HCT116 (cell line): ENCODE measurements at places on chromosomes 4 and X. TPM values are rescaled to one million over a fixed set of nuclear protein-coding genes. Genes with fewer than 3 reads are reported as not detected.

GJB1 gene
- total RNA-seq: not detected

HCFC1 gene
- total RNA-seq: 72.8 TPM

CCSER1 gene
- 6.7 TPM for total RNA-seq

XPNPEP2 gene
- not detected for total RNA-seq

OPN1MW2 gene
- total RNA-seq: not detected

YY2 gene
- total RNA-seq: 2.7 TPM

XKRX gene
- total RNA-seq: 0.47 TPM

LSM6 gene
- total RNA-seq: 57.4 TPM

DCAF4L1 gene
- total RNA-seq: 0.39 TPM

AFM gene
- not detected for total RNA-seq

C4orf46 gene
- 16.3 TPM for total RNA-seq

GRCh38 chr4:137343221-137343620 lies 189.1 kb downstream of the PCDH18 start:
- no peak for DNase-seq

GRCh38 chr4:92968556-92968955 lies 664.8 kb downstream of the GRID2 start:
- no peak for DNase-seq

GRCh38 chr4:26253968-26254367 lies 66.8 kb upstream of the RBPJ start:
- no peak for DNase-seq

DNA sequence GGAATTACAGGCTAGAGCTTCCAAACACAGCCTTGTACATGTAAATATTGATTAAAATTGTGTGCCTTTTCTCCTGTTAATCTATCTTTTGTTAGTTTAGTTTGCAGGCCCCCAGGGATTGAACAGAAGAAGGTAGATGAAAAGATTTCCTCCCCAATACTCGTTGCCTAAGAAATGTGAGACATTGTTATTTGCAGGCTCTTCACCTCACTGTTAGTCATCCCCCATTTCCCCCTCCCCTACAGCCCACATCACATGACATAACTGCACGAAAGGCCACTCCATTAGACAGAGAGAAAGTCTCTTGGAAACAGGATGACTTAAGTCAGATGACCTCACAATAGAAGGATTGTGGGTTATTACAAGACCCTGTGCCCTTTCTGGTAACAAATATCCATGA lies 13.3 kb upstream of the MID1 start:
- DNase-seq: peak; percentile 77

DNA sequence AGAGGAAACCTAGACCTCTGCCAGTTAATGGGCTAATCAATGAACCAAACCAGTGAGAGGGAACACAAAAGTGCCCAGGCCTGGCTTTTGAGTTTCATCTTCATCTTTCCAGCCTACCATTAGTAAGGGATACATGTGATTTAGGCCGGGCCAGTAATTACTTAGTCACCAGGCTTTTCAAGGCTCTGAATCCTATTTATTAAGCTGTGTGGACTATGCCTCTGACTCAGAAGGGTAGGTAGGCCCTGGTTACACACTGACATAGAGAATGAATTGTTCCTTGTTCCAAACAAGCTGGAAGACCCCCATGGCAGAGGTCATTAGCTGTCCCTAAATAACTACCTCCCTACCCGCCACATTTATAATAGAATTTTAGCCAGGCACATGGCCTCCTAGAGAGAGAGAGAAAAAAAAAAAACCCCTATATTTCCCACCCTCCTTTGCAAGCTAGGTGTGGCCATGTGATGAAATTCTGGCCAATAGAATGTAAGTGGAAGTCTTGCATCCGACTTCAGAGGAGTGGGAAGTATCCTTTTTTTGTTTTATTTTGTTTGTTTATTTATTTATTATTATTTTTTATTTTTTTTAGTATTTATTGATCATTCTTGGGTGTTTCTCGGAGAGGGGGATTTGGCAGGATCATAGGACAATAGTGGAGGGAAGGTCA lies 112.3 kb upstream of the BCOR start:
- DNase-seq: no peak

DNA sequence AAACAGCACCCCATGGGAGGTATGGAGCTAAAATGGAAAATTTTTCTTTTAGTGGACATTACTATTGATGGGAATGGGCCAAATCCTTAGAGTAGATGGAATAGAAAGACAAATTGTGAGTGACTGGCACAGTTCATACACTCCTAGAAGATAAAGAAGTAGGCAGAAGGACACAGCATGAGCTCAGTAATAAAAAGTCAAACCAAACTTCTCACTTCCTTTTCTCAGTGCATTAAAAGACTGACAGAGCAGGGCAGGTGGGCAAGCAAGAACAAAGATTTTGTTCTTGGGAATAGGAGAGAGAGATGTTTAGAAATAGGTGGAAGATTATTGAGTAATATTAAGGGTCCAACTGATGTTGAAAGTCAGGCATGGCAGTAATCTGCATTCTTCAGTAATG lies 132.5 kb downstream of the ATP10D start:
- no peak for DNase-seq

DNA sequence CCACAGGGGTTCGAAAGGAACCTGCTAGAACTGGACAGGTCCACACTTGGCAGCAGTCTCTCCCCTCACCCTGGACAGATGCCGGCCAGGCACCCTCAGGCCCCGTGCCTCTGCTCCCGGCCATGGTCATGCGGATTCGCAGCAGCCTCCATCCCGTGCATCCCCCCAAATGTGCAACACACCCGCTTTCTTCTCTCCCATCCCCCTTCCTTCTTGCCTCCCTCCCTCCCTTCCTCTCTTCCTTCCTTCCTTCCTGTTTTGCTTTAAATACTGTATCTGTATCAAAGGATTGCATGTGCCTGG lies 35.0 kb upstream of the HMX1 start:
- DNase-seq: no peak

DNA sequence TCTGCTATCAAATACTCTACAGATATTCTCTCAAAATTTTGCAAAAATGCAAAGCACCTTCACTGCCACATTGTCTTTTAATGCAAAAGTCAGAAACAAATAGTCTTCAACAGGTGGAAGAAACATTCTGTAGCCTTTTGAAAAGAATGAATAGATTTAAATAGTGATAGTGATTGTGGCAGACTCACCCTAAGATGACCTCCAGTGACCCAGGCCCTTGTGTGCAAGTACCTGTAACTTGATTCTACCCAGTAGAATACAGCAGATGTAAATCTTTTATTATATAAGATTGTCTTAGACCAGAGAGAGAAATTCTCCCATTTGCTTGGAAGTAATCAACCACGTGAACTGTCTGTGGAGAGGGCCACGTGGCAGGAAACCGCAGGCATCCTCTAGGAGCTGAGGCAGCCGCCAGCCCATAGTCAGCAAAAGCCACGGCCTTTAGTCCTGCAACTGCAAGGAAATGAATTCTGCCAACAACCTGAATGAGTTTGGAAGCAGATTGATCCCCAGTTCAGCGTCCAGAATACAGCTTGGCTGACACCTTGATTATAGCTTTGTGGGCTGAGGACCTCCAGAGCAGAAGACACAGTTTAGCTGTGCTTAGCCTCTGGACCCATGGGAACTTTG lies 272.5 kb downstream of the ARHGAP10 start:
- DNase-seq: no peak

DNA sequence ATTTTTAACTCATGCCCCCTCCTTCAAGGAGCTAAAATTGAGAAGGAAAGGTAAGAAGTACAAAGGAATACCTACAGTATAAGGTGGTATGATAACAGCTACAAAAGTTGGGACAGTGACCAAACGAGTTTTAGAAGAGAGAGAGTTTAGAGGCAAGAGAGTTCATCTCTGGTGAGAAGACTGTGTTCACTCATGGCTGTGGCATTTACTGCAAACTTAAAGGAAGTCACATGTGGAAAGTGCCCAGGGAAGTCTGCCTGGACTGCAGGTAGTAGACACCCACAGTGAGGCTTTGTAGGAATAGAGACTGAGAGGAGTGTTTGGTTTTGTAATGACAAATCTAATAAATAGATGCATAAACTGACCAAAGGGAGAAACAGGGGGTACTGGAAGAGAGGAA lies 493.5 kb downstream of the IL15 start:
- DNase-seq: no peak

DNA sequence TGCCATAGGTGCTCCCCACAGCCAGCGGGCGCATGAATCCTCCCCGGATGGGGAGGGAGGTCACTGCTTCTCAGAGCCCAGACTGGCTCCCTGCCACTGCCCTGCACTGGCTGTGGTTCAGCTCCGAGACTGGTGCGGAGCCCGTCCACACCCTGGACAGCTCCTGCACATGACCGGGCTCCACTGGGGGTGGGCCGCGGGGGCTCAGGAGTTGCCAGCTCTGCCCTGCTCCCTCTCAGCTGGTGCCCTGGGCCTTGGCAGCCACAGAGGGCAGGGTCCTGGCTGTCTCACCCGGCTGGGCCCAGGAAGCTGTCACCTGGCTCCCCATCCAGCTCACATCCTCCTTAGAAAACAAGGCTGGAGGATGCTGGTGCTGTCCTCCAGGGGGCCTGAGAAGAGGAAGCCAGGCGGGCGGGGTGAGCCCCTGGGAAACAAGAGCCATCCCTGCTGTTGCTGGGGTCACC lies 64.9 kb upstream of the ADRA2C start:
- DNase-seq: no peak

- DNase-seq: no peak
These were observed 940.7 kb downstream of the PCDH7 start for GRCh38 chr4:31660916-31661315.

GRCh38 chrX:16869393-16870094 lies 618 bp downstream of the RBBP7 start:
- DNase-seq: no peak

- no peak for DNase-seq
These were observed 27.4 kb downstream of the PRSS12 start for GRCh38 chr4:118325431-118325830.

- no peak for DNase-seq
These were observed 176.2 kb upstream of the TACR3 start for GRCh38 chr4:103895876-103896465.

DNA sequence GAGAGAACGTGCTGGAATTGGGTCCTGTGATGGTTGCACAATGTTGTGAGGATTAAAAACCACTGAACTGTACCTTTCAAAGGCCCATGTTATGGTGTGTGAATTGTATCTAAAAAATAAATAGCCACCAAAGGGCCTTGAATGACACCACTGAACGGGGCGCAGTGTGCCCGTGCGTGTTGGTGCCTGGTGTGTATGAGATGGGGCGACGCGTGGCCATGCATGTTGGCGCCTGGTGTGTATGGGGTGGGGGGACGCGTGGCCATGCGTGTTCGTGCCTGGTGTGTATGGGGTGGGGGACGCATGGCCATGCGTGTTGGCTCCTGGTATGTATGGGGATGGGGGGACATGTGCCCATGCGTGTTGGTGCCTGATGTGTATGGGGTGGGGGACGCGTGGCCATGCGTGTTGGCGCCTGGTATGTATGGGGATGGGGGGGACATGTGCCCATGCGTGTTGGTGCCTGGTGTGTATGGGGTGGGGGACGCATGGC lies 66.6 kb upstream of the HELT start:
- no peak for DNase-seq

GRCh38 chr4:64594723-64595122 lies 185.5 kb upstream of the TECRL start:
- DNase-seq: no peak

GRCh38 chrX:65406532-65406931 lies 128.1 kb downstream of the LAS1L start:
- no peak for DNase-seq

GRCh38 chr4:19472666-19473065 lies 779.0 kb upstream of the SLIT2 start:
- no peak for DNase-seq

- DNase-seq: no peak
These were observed 488.3 kb downstream of the ANKRD50 start for GRCh38 chr4:124224256-124224655.

DNA sequence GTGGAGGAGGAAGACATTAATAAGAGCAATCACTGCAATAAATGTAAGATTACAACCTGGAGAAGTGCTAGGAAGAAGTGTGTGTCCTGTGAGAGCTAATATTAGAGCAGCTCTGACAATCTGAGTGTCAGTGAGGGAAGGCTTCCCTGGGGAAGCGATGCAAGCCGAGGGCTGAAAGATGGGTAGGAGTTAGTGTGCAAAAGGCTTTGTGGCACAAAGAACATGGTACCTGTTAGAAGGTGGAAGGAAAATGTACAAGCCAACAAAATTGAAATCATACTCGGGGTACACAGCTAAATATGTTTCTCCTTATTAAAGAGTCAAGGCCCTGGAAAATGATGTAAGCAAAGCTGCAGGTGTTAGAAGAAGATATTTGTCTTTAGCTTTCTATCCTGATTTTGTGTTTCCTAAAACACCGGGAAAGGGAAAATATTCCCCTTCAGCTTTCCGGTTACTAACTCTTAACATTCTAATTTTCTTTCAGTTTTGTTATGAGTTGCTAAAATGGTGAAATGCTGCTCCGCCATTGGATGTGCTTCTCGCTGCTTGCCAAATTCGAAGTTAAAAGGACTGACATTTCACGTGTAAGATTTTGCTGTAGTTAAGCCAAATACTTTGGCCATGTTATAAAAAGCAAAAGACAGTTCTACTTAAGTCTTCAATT lies 808 bp downstream of the THAP6 start:
- no peak for DNase-seq

DNA sequence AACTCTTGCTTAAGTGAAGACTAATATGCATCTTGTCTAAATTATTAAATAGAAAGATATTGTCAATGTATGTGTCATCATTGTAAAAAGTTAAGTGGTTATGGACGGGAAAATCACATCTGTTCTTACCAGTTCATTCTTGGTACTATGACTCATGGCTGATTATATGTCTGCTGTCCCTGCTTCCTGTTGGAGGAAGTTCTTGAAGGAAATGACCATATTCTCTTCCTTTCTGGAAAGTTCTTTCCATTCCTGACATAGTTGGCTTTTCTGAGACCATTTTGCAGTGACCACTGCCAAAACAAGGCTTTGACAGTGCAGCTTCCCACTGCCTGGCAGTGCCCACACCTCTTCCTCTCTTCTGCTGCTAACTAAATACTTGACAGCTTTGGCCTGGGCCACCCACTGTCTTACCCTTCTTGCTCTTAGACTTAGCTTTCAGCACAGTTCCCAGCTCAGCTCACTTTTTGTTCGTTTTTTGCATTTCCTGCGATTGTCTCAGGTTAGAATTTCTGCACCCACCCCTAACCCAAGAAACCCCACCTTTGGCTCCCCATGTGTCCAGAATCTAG lies 13.2 kb upstream of the CLDN24 start:
- peak; percentile 68 for DNase-seq

GRCh38 chr4:79987401-79987800 lies 85.6 kb downstream of the ANTXR2 start:
- DNase-seq: no peak

GRCh38 chrX:45352611-45353010 lies 151.9 kb upstream of the DIPK2B start:
- DNase-seq: no peak
